Endothelial cell (in vitro differentiated cells): ENCODE measurements at places on chromosomes 5 and 9.
A peak's percentile ranks its signal among the peaks of the same experiment; 100 is the strongest.

GRCh38 chr5:169599451-169599850, 15.9 kb downstream of the SPDL1 start:
- no peak for DNase-seq

- no peak for DNase-seq
Measured at GRCh38 chr5:143128412-143129071, 274.9 kb downstream of the NR3C1 start.

- no peak for DNase-seq
Measured at GRCh38 chr9:131959056-131959455, 120.6 kb downstream of the MED27 start.

DNA sequence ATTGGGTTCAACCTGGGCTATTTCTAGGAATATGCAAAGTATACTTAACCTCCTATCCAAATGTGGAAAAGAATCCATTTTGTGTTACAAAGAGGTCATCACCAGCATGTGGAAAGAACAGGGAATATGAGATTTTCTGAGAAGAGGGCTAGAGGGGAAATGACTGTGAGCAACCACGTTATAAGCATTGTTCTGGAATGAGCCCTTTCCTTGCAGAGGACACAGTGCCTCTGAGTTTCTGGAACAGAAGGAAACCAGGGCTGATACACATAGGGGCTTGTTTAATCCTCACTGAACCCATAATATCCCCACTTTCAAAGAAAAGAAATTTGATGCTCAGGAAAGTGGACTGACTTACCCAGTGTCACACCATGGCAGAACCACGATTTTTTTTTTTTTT, 53.0 kb downstream of the SFXN1 start:
- DNase-seq: no peak

DNA sequence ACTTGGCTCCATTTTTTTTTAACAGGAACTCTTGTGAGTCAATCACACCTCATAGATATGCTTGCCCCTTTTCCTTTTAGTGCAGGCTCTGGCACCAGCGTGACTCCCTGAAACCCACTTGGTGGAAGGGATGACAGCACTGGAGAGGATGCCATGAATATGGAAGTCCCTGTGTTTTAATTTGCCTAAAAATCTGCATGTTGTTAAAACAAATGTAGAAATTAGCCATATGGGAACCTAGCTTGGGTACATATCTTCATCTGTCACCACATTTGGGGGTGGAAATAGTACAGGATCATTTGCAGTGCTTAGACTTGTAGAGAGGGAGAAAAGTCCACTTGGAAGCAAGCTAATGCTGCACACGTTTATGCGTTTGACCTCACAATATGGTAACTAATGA, 179.0 kb downstream of the EBF1 start:
- no peak for DNase-seq

DNA sequence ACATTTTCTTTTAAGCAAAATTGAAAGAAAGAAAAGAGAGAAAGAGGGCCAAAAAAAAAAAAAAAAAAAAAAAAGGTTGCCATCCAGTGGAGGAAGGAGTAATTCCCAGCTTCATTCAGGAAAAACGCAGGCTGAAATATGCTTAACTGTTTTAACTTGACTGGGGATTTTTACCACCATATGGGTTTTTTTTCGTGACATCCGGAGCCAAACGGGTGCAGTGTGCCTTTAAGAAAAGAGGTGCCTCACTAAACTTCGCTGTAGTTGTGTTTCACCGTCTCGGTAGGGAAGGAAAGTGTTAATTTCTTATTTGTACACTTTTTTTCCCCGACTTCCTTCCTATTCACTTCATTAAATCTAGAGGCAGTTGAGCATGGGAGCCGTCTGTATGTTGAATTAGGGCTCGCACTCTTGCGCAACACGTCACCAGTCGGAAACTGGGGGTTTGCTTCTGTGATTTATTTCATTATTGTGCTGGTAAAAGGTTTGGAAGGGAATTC, 143.0 kb downstream of the SMARCA2 start:
- peak; percentile 26 for DNase-seq

GRCh38 chr5:115124741-115125140, 45.0 kb downstream of the TRIM36 start:
- no peak for DNase-seq

DNA sequence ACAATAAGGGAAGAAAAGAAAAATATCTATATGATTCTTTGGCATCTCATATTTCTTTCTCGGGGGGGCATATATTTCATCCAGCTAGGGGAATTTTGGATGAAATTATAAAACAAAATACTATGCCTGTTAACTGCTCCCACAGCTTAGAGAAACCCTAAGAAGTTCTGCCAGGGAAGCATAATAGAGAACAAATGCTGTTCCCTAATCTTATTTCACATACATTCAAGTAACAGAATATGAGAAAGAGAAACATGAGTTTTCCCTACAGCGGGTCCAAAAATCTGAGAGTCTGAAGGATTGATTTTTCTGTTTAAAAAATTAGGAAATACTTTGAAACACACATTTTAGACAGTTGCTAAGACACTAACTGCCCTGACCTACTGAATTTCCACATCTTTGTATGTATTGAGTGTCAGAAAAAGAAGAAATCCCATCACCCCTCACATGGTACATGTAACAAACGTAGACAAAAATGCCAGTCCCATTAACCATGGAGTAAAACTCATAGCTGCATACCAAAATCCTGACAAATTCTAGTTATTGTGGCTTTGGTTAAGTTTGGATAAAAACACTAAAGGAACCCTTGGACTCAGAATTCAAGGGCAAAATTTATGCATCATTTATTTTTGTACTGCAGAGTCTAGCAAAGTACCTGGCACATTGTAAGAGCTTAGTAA, 620.2 kb upstream of the DMAC1 start:
- DNase-seq: no peak

DNA sequence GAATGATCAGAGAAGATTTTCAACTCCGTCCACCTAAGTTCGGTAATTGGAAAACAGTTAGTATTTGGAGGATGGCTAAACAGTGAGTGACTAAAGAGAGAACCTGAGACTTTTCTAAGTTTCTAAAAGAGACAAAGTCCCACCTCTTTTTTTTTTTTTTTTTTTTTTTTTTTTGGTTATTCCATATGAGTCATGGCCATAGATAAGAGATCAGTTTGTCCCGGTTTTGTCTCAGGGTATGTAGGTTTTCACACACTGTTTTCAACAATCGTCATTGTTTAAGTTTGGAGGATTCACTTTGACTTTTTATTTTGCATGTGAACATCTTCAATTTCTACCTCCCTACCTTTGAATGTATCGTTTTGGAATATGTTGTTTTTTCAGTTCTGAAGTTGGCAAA, 85.9 kb downstream of the NTRK2 start:
- no peak for DNase-seq

GRCh38 chr5:140262839-140263238, 40.1 kb downstream of the PFDN1 start:
- no peak for DNase-seq

DNA sequence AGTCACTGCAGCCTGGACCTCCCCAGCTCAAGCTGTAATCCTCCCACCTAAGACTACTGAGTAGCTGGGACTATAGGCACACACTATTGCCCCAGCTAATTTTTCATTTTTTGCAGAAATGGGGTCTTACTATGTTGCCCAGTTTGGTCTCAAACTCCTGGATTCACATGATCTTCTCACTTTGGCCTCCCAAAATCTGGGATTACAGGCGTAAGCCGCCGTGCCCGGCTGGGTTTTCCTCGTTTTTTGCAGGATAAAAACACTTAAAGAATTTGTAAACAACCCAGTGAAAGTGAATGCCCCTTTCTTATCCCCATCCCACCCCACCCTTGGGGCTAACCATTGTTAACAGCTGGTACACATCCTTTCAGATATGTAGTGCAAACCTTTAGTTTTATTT, 7.7 kb downstream of the CLTB start:
- DNase-seq: no peak

DNA sequence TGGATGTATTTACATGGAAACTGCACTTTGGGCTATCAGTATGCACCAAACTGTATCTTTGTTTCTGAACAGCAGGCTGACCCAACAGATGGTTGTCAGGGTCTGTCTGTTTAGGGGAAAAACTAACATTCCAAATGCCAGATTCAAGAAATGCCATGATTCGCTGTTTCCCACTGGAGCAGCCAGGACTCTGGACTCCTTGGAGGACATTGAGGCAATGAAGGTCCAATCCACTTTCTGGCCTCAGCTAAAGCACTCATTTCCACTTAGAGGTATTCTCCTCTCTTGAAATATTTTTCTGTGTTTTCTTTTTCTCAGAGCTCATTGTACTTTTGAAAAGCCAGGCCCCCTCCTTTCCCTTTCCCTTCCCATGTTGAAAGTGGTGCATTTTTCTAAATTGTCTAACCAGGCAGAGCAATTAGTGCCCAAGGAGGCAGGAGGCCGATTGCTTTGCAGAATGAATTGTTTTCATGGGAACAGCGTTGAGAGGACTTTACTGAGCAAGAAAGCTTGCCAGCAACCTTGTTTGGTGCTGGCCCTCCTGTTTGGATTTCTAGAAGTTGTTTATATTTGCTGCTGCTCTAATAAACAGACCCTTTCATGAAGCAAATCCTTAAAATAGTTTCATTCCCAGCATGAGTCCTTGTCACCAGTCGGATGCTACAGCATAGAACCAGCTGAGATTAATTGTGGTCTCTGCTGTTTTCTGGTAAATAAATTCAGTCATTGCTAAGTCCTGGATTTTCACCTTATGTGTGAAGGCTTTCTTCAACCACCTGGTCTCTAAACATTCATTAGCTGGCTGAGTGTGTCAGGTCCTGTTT, 132.8 kb upstream of the TAF11L2 start:
- DNase-seq: no peak

DNA sequence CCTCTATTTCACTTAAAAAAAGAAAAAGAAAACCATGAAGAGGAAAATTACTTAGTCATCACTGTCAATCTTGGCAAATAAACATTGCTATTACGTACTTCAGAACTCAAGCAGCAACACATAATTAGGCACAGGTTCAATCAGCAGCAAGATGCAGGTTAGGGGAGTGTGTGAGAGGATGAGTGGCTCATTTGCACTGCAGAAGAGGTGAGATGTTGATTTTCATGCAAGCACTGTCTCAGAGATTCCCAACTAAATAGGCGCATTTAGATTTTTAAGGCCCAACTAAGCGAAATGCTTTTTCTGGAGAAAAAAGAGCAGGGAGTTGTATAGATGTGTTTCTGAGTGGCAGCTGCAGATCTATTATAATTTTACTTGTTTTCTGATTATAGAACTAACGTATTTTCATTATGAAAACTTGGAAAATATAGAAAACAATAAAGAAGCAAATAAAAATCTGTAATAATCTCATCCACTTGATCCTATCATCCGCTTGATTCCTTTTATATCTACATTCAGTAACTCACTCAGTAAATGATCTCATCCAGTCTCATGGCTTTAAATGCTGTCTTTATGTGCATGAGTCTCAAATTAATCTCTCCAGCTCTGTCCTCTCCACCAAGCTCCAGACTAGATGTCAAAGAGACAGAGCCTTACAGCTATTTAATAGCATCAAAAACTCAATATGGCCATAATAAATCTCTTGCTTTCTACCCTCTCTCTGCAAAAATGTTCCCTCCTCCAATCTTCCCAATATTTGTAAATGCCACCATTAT, 162.5 kb downstream of the ZNF462 start:
- no peak for DNase-seq

GRCh38 chr5:893137-893506, 438 bp downstream of the TRIP13 start:
- no peak for DNase-seq

DNA sequence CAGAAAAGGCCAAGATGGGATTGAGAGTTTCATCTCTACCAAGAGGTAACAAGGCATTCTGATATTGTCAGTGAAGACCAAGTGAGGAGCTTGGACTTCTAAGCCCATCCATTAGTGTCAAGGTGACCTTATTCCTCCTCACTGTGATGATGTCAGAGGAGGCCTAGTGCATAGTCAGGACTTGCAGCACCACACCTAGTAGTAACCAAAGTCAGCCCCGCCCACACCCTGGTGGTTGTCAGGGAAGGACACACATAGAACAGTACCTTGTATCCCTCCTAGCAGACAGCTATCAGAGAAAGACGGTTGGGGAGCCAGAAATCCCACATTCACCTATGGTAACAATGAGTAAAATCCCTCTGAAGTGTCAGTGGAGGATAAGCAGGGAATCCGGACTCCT, 111.7 kb downstream of the AP3B1 start:
- DNase-seq: no peak

- DNase-seq: peak; percentile 74
Measured at GRCh38 chr9:4987961-4988421, 2.9 kb downstream of the JAK2 start.

GRCh38 chr5:38478166-38478565, 78.3 kb downstream of the LIFR start:
- no peak for DNase-seq

- DNase-seq: no peak
Measured at GRCh38 chr9:85653153-85653552, 88.6 kb downstream of the AGTPBP1 start.

DNA sequence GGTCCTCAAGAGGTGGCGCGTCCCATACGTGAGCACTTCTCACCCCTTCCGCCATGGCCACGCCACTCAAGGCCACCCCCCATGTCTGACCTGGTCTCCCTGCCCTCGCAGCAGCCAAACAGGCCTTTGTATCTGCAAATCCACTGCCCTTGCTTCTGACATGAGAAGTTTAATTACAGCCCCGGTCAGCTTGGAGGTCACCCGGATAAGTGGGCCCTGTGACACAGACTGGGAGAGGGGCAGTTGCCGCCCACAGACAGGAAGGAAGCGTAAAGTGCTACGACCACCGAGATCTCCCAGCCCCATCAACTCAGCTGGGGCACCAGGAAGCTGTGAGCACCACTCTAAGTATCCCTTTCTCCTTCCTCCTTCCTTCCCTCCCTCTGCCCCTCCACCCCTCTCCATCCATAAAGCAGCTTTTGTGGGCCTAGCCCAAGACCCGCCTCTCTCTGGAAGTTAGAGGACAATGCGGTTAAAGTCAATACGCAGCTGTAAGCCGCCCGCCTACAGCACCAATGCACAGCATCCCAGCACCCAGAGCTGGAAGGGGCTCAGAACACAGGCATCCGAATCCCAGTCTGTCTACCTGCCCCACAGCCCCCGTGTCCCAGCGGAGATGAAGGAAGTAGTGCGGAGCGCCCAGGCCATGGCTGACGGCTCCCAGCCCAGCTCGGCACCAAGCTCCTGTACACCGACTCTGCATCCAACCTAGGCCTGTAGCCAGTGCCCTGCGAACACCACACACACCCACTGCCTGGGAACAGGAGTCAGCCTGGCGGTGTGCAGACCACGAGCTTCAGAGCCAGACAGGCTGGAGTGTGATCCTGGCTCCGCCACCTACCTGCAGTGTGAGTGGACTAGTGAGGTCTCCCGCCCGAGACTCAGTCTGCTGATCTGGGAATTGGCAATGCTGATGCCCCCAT, 44.8 kb upstream of the RNF130 start:
- no peak for DNase-seq
